ENCODE measurements at places on chromosomes 4 and X.
A peak's percentile ranks its signal among the peaks of the same experiment; 100 is the strongest.

GRCh38 chrX:1182211-1182610, 30.2 kb downstream of the CRLF2 start:
- no peak for DNase-seq

- no peak for DNase-seq
Measured at GRCh38 chrX:10206317-10206716, 49.5 kb downstream of the CLCN4 start.

GRCh38 chr4:151777471-151777870, 16.7 kb upstream of the GATB start:
- no peak for DNase-seq

DNA sequence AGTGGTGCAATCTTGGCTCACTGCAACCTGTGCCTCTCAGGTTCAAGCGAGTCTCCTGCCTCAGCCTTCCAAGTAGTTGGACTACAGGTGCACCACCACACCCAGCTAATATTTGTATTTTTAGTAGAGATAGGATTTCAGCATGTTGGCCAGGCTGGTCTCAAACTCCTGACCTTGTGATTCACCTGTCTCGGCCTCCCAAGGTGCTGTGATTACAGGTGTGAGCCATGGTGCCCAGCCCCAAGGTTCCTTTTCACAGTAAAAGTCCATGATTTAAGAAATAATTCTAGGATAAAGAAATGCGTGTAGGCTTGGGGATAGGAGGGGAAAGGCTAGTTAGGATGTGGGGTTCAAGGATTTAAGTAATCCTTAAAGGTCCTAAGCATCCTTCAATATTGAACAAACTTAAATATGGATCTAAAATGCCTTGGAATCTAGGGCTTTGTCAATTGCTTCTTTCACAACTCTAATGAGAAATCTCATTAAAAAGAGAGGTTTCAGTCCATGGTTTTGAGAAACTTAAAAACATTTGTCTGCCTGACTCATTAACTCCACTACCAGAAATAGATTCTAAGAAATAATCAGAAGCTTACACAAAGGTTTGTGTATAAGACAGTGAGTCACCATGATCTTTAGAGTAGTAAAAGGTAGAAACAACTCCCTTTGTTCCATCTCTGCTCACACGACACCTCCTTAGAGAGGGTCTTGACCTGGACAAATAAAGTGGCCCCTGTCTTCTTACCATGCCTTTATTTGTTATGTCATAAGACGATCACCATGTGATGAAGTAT, 203.2 kb downstream of the PTTG2 start:
- no peak for DNase-seq

GRCh38 chrX:39903937-39904336, 193.8 kb downstream of the BCOR start:
- DNase-seq: no peak

- DNase-seq: peak; percentile 73
Measured at GRCh38 chr4:171025343-171025742, 787.9 kb upstream of the GALNTL6 start.

- no peak for DNase-seq
Measured at GRCh38 chrX:53440621-53441517, 6.7 kb upstream of the HSD17B10 start.
